ENCODE measurements at places on chromosomes 16 and 17. TPM values are rescaled to one million over a fixed set of nuclear protein-coding genes. Genes with fewer than 3 reads are reported as not detected.
A peak's percentile ranks its signal among the peaks of the same experiment; 100 is the strongest.

The KRTAP4-2 gene
- not detected for total RNA-seq

The FGF11 gene
- total RNA-seq = 1.2 TPM

- no peak for DNase-seq
These were observed 547 bp upstream of the ZNF48 start for GRCh38 chr16:30394592-30395154.

GRCh38 chr16:50683689-50684374 is 2.7 kb upstream of the SNX20 start:
- DNase-seq = no peak

DNA sequence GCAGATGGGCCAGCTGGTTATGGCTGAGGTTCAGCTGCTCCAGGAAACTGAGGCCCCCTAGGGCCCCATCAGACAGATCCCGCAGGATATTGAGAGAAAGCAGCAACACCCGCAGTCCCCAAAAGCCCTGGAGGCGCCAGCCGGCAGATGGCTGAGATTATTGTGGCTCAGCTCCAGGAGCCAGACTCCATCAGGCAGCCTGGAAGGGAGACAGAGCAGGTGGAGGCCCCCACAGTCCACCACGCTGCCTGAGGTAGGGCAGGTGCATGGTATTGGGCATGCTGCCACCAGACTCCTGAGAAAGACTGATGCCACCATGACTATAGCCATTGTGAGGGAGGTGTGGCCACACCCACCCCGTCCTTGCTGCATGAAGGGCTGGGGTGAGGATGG is 9.5 kb upstream of the TMEM101 start:
- DNase-seq = no peak

GRCh38 chr16:8818504-8819270 is 21.0 kb downstream of the PMM2 start:
- no peak for DNase-seq

GRCh38 chr17:83179374-83179773 is 100.0 kb downstream of the METRNL start:
- DNase-seq = no peak

- DNase-seq = peak; percentile 57
These were observed 75.8 kb downstream of the DNAH17 start for GRCh38 chr17:78501241-78502036.

DNA sequence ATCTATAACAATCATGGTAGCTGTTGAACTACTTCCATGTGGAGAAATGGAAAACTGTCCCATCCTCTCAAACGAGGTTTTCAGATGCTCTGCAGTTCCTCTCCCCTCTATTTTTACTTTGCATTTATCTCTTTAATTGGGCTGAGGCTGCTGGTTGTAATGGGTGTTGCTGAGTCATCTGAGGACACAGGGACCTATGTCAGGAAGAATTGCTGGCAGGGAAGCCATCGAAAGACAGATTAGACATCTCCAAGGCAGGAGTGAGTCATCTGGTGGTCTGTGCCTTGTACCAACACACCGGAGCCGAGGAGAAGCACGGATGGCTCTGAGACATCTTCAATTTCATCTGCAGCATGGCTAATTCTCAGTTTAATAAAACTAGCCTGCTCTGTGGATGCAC is 394.5 kb downstream of the GRIN2A start:
- no peak for DNase-seq
